ENCODE measurements at places on chromosomes 5 and 9. TPM values are rescaled to one million over a fixed set of nuclear protein-coding genes. Genes with fewer than 3 reads are reported as not detected.

- no peak for DNase-seq
These were observed 1.1 kb downstream of the DMRTA1 start for GRCh38 chr9:22447618-22448305.

GRCh38 chr9:35842020-35842745 is 13.2 kb downstream of the TMEM8B start:
- no peak for DNase-seq

GRCh38 chr5:84149094-84149493 is 235.6 kb downstream of the EDIL3 start:
- no peak for DNase-seq

KLF4 gene
- total RNA-seq: 51.6 TPM

Measured in HT-29 (cell line).